H9 (cell line): ENCODE measurements at places on chromosomes 13 and 19.

DNA sequence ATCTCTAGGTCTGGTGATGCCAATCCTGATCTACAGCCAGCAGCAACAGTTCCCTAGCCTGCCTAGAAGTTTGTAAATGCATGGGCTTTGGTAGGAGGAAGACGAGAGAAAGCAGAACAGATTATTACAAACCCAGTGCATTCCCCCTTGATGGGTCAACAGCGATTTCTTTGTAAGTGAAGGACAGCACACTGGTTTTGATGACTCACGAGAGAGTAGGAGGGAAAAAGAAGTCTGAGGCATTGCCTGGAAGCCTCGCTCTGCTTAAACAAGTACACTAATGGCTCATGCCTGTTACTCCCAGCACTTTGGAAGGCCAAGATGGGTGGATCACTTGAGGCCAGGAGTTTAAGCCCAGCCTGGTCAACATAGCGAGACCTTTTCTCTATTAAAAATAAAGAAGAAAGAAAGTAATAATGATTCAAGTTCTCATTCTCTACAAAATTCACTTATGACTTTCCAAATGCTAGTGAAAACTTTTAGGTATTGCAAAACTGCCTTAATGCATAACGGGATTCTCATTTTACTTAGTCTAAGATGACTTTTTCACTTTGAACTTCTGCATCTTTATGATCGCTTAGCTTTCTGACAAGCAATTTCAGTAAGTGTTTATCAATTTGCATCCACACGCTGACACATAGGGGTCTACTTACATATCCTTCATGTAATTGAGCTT is 47.7 kb upstream of the USPL1 start:
- peak; percentile 37 for DNase-seq

GRCh38 chr13:30934381-30934780 is 1.9 kb downstream of the TEX26 start:
- DNase-seq = peak; percentile 66

DNA sequence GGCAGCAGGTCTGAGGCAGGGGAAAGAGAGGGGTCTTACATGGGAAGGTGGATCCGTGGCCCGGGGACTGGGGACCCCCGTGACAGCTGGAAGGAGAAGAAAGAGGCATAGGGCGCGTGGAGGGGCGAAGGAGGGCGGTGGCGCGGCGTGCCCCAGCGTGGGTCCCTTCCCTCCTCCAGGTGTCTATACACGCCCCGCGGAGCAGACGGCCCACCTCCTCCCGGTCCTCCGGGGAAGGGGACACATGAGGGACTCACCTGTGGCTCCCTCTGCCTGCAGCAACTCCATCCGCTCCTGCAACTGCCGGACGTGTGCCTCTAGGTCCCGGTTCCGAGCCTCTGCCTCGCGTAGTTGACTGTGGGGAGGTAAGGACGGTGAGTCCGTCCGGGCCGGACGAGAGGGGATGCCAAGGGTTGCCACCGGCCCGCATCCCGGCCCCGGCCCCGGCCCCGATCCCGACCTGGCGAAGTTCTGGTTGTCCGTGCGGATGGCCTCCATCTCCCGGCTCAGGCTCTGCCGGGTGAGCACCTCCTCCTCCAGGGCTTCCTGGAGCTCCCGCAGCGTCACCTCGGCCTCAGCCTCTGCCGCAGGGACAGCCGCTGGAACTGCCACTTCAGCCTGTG is 2.4 kb upstream of the SIX5 start:
- no peak for DNase-seq

- DNase-seq = no peak
Measured at GRCh38 chr13:41127701-41128100, 4.9 kb downstream of the KBTBD6 start.

DNA sequence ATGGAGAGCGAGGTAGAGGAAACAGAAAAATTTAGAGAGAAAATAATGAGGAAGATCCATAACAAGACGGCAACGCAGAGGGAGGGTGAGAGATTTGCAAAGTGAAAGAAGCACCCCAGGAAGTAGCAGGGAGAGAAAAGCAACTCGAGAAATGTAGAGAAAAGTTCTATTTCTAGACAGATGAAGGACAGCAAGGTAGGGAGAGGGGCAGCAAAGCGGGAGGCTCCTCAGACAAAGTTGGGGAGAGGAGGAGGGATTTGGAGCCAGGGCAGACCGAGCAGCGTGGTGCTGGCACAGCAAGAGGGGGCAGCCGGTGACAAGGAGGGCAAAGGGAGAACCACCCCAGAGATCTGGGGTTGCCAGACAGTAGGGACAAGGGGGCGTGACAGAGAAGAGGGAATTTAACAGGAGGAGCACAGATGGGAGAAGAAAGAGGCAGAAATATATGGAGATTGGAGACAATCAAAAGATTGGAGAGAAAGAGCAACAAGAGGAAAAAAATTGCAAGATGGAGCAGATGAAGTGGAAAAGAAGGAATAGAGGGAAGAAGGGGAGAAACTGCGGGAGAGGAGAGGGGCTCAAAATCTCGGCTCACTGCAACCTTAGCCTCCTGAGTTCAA is 989 bp downstream of the ZNF766 start:
- DNase-seq = no peak

DNA sequence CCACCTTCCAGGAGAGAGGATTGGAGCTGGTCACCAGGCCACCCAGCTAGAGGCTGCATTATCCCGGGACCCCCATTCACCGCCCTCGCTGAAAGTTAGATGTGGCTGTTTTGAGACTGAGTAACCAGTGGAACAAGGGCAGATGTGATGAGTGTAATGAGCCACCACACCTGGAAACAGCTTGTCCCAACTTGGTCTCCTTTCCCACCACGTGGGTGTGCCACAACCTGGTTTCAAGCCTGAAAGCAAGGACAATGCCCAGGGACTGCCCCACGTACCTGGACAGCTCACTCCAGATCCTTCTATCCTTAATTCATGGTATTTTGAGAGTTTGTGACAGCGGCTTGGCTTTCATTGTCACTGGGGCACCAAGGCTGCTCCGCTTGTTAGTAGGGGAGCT is 7.0 kb downstream of the LGI4 start:
- DNase-seq = no peak

- no peak for DNase-seq
Measured at GRCh38 chr13:42905579-42905978, 86.5 kb downstream of the EPSTI1 start.

DNA sequence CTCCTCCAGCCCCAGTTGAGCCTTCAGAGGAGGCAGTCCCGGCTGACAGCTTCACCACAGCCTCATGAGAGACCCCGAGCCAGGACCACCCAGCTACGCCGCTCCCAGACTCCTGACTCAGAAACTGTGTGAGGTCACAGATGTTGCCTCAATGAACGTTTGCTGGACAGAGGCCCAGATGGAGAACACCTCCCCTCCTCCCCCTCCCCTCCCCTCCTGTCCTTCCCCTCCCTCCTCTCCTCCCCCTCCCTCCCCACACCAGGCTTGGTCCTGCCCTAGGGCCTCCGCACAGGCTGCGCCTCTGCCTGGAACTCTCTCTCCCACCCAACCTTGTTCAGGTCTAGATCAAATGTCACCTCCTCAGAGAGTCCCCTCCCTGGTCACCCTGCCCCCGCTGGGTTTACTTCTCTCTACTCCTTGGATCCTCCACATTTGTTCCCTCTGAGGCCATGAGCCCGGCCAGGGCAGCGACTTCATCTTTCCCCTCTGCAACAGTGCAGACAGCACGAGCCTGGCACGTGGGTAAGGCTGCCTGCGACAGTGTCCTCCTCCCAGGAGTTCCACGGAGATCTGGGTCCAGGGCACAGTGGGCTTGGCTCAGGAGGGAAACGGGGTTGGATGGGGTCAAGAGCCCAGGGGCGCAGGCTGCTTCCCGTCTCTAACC is 17.4 kb downstream of the PIP5K1C start:
- DNase-seq = no peak

DNA sequence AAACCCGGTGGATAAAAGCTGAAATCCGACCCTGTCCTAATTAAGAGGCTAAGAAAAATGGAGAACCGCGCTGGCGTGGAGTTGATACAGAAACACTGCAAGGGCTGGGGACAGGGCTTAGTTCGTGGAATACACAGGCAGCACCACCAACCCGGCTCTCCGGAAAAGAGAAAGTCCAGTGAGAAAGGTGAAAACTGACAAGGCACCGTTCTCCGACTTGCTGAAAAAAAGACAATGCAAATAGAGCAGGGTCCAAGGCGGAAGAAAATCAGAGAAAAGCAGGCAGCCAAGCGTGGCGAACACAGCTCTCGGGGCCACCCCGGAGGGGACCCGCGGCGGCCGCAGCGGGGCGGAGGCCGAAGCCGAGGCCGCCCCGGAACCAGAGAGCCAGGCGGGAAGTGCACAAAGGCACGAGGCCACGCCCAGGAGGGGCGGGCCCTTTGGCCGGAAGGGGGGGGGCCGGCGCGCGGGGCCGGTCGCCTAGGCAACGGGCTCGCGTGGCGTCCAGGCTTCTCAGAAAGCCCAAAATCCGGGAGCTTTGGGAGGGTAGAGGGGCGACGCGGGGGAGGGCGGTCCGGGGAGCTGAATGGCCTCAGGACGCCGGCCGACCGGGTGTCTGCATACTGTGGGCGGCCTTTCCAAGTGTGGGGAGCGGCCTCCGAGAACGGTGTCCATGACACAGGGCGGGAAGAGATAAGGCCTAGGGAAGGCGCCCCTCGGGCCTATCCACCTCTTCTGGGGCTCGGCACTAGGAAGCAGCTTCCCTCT is 1.2 kb upstream of the ING1 start:
- peak; percentile 86 for DNase-seq

GRCh38 chr13:109628251-109628699 is 158.1 kb downstream of the IRS2 start:
- DNase-seq = no peak

DNA sequence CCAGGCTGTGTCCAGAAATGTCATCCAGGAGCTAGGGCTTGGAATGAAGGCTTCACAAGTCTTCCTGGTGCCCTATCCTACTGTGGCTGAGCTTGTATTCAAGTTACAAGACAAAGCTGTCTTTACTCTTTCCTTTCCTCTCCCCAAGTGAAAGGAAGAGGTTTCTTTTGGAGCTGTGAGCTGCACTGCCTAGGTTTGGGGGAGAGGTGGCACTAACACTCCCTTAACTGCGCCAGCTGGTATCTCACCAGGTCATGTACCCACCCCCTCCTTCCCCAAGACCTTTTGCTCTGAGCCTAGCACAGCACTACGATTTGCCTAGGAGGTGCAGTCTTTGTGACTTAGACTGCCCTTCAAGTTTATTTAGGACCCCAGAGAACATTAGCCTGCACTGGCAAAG is 2053.6 kb upstream of the PRR20A start:
- DNase-seq = peak; percentile 63

DNA sequence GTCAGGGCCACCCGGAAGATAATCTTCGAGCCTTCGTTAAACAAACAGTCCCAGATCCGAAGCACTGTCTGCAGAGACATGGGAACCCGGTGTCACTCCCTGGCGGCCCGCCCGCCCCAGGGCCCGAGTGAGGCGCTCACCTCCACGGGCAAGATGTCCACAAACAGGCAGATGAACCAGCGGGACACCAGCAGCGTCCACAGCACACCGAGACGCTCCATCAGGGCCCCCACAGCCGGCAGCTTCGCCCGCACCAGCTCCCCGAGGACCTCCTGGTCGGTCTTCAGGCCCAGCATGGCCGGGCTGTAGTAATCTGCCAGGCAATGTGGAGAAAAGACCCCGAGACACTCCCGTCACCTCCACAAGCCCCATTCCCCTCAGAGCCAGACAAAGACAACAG is 28.7 kb downstream of the LAMP1 start:
- no peak for DNase-seq

DNA sequence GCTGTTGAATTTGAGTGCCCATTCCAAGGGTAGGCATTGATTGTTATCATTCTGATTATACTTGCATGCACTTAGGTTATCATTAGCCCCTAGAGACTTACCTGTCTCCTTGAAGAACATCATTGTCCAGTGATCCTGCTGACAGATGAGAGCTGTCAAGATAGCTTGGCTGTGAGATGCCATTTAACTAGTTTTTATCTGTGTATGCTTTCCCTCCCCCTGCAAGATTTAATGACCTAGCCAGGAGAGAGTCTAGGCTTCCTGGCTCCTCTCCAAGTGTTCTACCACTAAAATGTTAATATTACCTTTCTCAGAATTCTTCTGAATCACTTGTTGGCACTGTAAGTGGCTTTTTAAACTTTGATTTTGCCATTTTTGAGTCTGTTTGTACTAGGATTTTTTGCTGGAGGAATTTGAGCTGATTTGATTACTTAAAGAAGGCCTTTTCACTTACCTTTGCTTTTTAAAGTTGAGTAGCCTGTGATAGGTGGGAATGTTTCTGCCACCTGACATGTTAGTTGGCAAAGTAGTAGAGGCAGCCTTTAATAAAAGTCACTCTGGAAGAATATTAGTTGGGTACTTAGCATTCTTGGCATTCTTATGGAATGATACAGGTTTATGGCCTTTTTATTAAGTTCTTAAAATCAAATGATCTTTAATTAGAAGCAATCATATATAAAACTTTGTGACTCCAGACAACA is 41.1 kb downstream of the ARHGAP35 start:
- no peak for DNase-seq

- DNase-seq = no peak
Measured at GRCh38 chr13:70189981-70190380, 81.7 kb upstream of the KLHL1 start.

DNA sequence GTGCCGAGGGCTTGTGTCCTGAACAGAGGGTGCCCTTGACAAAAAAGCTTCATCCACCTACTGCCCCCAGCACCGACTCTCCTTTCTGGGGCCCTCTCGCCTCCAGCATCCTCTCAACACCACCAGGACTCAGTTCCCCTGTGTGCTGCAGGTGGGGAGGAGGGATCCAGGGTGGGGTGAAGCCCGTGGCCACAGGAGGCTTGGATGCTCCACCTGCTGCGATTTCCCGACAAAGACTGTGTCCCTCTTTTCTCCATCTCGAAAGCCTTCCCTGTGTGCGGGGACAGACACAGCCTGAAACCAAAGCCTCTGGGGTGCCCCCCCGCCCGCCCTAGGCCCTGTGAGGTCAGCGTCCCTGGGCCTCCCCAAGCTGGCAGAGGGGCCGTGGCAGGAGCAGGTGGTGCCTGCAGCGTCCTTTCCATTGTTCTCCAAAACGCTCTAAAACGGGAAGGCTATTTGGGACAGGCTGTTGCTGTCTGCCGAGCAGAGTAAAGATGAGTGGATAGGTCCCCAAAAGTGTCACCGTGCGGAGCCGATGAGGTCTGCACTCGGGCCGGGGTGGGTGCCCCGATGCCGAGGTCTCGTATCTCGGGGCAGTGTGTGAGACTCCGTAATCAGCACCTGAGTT is 185.7 kb downstream of the PTPRS start:
- DNase-seq = no peak

- no peak for DNase-seq
Measured at GRCh38 chr19:38673030-38673429, 25.6 kb downstream of the ACTN4 start.

DNA sequence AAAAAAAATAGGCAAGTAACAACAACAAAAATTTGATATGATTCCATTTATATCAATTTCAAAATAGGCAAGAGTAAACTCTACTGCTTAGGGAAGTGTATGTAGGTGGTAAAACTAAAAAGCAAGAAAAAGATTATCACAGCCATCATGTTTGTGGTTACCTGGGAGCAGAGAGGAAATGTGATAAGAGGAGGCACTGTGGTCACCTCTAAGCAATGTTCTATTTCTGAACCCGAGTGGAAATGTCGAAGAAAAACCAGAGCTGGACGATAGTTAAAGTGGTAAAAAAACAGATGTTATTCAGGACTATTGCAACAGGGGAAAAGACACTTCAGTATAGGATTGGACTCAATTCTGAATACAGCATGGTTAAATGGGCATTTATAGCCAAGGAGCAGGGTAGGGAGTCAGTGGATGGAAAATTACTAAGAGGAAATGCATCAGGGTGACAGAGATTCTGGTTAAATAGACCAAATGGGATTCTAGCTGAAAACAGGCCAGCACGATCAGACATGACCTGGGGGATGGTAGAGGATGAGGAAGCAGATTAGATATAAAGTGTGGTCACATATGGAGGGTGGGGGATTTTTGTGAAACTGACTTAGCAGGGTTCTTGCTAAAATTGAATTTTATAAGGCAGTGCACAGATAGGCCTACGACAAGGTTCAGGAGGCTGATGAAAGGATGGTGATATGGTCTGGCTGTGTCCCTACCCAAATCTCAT is 6.0 kb upstream of the TEX30 start:
- no peak for DNase-seq
